Skeletal muscle cell (primary cell): ENCODE measurements at places on chromosomes 11 and 22.
A peak's percentile ranks its signal among the peaks of the same experiment; 100 is the strongest.

DNA sequence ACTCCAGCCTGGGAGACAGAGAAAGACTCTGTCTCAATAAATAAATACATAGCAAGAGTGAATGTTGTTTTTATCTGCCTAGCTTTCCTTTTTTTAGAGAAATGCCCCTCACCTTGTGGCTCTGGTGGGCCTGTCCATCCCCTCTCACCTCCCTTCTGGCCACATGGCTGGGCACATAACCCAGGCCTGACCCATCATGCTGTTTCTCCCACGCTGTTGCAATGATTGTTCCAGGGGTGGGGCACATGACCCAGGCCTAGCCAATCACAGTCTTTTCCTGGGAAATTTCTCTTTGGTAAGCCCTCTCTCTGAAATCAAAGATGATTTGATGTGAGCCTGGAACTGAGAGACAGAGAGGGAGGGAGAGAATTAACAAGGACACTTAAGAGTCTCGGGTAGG, 5.5 kb upstream of the CYTH4 start:
- no peak for DNase-seq

DNA sequence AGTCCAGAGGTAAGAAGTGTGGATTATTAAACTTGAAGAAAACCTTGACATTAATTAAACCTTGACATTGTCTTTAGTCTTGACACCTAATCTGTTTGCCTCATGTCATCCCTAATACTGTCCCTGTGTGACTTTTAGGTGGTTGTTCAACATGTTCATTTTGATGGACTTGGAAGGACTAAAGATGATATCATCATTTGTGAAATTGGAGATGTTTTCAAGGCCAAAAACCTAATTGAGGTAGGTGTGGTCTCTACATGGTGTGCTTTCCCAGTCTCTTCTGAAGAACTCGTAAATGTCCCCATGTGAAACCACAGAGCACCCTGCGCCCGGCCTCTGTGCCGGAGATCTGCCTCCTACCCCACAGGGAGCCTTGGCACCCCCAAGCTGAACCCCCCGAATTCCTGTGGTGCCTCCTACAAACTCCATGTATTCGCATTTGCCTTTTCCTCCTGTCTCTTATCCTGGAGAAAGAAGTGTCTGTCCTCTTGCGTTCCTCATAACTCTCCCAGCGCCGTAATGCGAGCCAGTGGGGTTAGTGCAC, 9.1 kb downstream of the SAMM50 start:
- no peak for DNase-seq

DNA sequence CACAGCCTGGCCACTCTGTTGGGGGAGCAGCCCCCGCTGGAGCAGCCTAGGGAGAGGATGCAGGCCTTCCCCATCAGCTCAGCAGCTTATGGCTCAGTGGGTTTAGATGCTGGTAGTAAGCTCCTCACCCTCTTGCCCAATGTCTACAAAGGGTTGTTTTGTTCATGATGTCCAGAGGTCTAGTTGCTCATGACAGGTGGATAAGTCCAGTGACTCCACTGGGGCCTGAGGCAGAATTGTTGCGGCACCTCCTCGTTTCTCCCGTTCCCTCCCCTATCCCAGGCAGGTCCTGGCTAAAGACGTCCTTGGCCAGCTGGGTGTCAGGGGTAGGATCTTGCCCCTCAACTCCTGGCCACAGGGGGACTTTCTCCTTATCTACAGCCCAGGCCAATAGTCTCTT, 233.5 kb upstream of the B3GAT1 start:
- no peak for DNase-seq

GRCh38 chr11:46778416-46778815, 59.4 kb downstream of the F2 start:
- DNase-seq: no peak

DNA sequence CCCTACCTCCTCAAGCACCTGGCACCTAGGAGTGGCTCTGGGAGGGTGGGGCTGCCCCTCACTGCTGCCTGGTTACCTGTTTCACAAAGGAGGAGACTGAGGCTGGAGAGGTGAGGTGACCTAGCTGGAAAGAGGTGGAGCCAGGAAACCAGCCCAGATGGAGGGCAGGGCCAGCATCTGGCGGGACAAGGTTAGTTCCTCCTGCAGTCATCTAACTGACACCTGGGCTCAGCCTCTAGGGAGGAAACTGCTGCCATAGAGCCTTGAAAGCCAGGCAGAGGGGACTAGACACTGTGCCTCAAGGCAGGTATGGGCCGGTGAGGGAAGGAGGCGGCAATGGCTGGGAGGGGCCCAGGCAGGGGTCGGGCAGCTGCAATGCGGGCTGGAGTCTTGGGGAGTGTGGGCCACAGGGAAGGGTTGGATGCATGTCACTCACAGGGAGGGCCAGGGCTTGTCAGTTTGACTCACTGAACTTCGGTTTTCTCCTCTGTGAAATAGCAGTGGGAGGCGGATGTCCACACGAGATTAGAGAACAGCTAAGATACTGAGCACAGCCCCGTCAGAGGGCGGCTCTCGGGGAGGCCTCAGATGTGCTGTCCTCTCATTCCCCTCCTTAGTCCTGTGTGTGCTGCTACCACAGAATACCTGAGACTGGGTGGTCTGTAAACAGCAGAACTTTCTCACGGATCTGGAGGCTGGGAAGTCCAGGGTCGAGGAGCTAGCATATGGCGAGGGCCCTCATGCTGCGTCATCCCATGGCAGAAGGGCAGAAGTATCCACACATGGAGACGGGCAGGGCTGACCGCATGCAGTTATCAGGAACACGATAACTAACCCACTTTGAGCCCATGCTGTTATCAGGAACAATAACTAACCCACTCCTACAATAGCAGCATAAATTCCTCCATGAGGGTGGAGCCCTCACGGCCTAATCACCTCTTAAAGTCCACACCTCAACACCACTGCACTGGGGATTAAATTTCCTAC, 16.1 kb downstream of the MGAT3 start:
- no peak for DNase-seq

- no peak for DNase-seq
Measured at GRCh38 chr22:32236970-32237369, 18.2 kb downstream of the SLC5A4 start.

DNA sequence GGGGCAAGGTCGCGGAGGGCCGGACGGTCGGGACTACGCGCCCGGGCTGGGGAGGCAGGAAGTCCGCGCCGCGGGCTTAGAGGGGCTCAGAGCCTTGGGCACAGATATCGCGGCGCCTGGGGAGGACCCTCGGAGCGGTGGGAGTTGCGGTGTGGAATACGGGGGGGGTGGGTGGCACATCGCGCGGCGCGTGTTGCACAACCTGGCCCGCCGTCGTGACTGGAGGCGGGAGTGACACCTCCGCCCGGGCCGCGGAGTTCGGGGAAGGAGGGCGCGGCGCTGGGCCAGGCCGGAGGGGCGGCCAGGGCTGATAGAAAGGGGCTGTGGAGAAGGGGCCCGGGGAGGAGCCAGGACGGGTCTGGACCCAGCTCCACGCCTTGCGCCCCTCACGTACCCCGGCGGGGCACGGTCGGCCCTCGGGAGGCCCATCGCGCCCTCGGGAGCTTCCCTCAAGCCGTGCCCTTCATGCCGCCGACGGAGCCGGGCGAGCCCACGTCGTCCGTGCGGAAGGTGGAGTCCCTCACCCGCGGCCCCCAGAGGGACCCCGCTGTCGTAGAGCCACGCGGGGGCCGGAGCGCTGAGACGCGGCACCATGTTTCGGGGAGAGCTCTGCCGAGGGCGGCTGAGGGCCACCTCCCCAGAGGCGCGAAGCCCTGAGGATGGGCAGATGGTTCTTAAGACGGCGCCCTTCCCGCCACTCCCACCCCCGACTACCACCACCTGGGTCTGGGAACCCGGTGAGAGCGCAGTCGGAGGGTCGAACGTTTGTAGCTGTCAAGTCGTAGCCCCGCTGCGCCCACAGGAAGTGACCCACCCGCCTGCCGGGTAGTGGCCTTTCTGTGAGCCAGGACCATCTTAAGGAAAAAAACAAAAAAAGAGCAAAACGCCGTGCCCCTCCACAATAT, 729 bp downstream of the IL17RA start:
- DNase-seq: no peak

DNA sequence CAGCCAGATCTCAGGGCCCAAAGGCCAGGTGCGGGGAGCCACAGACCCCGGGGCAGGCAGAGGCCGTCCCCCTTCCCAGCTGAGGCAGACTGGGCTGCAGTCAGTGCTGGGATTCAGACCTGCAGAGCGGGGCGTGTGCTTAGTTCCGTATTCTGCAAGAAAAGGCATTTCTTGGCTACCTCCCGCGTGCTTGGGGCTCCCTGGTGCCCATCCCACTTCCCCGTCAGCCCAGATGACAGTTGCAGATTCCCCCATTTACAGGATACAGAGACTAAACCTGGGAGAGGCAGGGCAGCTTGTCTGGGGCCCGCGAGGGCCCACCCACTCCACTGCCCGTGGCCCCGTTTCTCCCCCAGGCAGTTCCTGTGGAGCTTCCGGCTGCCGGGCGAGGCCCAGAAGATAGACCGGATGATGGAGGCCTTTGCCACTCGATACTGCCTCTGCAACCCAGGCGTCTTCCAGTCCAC, 18.3 kb downstream of the CYTH4 start:
- no peak for DNase-seq

DNA sequence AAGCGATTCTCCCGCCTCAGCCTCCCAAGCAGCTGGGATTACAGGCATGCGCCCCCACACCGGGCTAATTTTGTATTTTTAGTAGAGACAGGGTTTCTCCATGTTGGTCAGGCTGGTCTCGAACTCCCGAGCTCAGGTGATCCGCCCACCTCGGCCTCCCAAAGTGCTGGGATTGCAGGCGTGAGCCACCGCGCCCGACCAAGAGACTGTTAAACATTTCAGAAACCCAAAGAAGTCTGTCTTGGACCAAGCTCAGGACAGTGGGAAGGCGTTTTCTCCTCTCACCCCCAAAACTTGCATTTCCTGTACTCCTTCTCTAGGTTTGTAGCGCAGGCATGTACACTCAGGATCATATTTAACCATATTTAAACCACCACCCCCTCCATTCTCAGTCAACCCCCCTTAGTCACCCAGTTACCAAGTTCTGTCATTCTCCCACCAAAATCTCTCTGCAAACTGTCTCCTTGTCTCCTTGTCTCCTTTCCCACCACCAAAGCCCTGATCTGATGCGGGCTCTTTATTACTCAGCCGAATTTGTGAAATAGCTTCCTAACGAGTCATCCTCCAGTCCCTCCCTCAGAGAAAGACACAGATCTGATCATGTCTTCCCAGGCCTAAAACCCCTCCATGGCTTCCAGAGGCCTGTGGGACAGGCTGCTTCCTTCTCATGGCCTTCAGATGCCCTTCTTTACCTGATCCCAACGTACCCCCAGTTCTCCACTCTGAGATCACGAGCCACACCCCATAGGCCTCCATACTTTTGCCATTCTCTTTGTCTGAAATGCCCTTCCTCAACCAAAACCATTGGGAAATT, 29.0 kb upstream of the CREB3L1 start:
- DNase-seq: peak; percentile 93

DNA sequence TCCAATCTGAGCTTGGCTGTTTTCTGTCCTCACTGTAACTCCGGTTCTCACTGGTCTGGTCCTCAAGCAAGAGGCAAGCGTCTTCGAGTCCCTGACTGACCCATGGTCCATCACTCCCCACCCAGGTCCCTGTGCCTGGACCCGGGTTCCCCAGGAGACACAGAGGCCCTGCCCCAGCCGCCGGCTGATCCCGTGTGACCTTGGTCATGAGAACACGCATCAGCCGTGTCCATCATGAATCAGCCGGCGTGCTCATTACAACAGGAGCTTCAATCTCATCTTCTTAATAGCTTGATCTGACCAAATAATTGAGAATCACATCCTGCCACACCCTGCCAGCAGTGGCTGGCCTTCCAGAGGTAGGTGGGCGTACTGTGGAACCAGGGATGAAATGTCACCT, 545.1 kb downstream of the BRD1 start:
- no peak for DNase-seq

DNA sequence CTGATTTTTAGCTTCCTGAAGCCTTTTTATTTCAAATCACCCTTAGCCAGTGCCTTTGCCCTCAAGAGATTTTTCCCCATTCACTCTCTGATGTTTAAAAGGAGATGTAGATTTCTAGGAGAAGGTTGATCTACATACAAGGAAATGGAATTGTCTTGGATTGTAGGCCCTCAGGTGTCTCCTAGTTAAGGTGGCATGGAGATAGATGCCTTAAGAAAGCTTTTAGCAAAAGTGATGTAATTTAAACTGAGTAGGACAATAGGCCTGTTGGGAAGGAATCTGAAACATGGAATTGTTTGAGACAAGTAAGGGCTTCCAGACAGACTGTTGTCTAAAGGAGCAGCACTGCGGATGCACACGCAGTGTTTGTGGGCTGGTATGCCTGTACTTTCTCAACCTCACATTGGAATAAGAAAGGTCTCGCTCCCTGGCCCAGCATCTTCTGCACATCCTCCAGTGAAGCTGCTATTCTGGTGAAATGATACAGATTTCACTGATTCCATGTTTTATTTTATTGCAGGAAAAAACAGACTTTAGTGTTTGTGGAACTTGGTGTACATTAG, 69.8 kb upstream of the SLC25A18 start:
- no peak for DNase-seq

DNA sequence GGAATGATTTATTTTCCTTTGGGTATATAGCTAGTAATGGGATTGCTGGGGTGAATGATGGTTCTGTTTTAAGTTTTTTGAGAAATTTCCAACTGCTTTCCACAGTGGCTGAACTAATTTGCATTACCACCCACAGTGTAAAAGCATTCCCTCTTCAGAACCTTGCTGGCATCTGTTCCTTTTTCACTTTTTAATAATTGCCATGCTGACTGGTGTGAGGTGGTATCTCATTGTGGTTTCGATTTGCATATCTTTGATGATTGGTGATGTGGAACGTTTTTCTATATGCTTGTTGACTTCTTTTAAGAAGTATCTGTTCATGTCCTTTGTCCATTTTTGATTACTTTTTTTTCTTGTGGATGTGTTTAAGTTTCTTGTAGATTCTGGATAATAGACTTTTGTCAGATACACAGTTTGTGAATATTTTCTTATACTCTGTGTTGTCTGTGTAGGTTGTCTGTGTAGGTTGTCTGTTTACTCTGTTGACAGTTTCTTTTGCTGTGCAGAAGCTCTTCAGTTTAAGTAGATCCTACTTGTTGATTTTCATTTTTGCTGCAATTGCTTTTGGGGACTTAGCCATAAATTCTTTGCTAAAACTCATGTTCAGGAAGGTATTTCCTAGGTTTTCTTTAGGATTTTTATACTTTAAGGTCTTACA, 291.8 kb upstream of the DDI1 start:
- DNase-seq: no peak

GRCh38 chr22:45413368-45414211, at the start of the genes RIBC2 and SMC1B:
RIBC2 (plus strand) TSS chr22:45413693; CDS start chr22:45413887, 194 bp downstream.
SMC1B (minus strand) TSS chr22:45413599; CDS start chr22:45413567, 32 bp downstream.
- DNase-seq: peak; percentile 21

DNA sequence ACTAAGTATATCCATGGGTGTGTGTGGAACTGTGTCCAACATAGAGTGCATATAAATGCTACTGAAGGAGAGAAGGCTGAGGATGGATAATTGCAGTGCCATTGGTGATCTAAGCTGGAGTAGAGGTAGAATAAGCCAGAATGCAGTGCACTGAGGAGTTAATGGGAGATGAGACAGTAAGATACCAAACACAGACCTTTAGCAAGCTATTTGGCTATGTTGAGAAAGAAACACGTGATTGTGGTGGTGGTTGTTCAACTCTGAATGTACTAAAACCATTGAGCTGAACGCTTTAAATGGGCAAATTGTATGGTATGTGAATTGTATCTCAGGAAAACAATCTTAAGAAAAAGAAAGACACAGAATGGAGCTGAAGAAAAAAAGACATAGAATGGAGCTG, 22.8 kb downstream of the JAML start:
- DNase-seq: no peak

- peak; percentile 77 for DNase-seq
Measured at GRCh38 chr22:46071451-46072109, 78.7 kb upstream of the PPARA start.
